GM06990 (cell line): ENCODE measurements at places on chromosomes 2 and 18.

- no peak for DNase-seq
Observed at GRCh38 chr2:229572507-229573271, 141.7 kb downstream of the DNER start.

- DNase-seq = no peak
Observed at GRCh38 chr2:237393523-237393922, 20.4 kb downstream of the COL6A3 start.

- DNase-seq = no peak
Observed at GRCh38 chr18:75545189-75545588, 117.7 kb upstream of the SMIM21 start.

DNA sequence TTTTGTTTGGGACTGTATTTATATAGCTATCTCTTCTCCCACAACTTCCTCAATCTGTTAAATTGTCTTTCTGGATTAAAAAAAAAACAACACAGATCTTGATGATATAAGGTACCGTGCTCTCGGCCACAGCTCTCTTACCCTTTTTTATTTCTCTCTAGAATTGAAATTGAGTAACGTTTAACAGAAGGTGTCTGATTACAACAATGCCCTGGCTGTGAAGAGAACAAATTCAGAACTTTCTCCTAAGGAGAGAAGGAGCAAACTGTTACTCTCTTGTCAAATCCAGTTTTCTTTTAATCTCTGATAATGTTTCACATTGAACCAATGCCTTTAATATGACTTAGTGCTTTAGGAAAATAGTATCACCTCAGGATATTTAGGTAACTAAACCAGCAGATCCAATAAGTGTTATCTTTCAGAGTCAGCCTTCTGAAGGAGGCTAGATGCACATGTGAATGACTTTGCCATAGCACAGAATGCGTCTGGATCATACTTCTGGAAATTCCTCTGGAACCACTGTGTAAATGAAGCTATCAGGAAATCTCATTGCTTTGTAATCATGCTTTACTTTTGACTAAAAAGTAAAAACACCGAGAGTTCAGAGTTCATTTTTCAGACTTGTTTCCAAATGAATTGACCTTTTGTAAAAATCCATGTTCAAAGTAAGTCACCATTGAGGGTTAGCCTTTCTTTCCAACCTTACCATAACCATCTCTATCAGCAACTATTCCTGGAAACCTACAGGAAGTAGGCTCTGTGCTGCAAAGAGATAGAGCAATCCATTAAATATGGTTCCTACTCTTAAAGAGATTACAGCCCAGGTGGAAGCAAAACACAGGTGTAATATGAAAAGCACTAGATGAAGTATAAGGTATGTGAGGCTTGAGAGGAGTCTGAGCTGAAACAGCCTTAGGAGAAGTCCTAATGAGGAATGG lies 147.0 kb upstream of the OSR1 start:
- DNase-seq = no peak

- no peak for DNase-seq
Observed at GRCh38 chr2:168134485-168134884, 112.9 kb downstream of the STK39 start.

GRCh38 chr2:46644690-46645385 lies 165.5 kb downstream of the TMEM247 start:
- no peak for DNase-seq

DNA sequence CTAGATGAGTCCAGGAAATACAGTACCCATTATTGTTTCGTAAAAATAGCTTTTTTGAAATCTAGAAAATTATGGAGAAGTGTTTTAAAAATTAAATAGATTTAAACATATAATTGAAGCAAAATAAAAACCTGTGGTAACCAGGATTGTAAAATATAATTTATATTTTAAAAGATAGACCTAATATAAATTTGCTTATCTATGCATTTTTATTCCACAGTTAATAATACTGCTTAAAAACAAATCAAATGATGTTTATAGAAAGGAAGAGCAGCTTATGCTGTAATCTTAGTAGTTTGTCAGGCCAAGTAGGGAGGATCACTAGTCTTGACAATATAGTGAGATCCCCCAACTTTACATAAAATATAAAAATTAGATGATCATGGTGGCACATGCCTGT lies 388.9 kb upstream of the CNTNAP5 start:
- DNase-seq = no peak

DNA sequence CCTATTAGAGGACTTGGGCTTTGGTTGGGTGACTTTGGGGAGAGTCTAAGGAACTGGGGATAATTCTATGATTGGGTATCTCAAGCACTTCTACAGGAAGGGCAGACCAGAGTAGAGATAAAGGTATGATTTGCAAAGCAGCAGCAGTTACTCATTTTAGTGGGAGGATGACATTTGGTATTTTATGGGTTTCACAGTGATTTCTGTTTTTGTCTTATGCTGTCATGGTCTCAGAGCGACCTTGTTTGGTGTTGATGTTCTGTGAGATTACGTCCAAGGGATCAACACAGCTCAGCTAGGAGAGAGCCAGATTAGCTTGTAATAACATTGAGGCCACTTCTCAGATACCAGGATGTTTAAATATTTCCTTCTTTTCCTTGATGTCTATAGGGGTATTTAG lies 18.2 kb downstream of the TTR start:
- no peak for DNase-seq

GRCh38 chr2:235230821-235231601 lies 262.8 kb upstream of the AGAP1 start:
- DNase-seq = no peak
